Large intestine (tissue), 12 donors: ENCODE measurements at places on chromosomes 7 and 10. TPM values are rescaled to one million over a fixed set of nuclear protein-coding genes. Genes with fewer than 3 reads are reported as not detected.

DNA sequence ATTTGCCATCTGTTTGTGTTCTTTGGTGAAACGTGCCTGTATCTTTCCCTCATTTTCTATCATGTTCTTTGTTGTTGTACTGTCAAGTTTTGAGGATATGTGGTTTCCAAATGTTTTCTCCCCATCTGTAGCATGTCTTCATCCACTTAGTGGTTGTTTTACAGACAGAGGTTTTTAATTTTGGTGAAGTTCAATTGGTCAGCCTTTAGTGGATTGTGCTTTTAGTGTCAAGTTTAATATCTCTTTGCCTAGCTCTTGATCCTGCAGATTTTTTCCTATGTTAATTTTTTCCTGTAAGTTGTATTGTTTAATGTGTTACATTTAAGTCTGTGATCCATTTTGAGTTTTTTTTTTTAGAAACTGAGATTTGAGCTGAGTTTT lies 95.9 kb downstream of the ANKRD61 start:
- no peak for DNase-seq

DNA sequence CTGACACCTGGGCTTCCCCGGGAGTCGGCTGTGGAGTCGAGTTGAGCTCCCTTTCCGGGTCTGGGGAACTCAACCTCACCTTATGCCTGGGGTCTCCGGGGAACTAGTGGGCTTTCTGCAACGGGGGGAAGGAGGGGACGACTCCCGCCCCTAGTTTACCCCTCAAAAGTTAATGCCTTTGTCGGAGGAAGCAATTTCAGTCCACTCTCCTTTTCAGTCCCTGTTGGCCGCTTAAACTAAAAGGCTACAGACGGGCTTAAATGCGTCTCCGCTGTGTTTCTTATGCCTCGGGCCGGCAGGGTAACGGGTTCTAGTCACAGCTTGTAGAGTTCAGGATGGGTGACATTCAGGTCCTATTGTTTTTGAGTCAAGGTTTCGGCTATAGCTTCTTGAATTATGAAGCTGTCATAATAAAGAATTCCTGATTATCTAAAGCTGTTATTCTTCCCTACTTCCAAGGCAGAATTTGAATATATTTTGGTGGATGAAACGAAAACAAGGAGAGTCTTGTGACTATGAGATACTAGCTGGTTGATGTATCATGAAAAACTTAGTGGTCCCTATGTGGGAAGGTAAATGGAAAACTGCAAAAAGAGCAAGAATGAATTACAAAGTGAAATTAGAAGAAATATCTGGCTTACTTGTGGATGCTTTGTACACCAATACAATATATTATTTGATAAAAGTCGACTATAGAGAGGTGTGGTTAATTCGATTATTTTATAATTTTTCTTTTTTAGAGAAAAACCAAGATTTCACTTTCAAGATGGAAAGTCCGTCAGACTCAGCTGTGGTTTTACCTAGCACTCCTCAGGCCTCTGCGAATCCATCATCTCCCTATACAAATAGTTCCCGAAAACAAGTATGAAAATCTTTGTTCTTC lies 495 bp downstream of the SFR1 start:
- DNase-seq: no peak

DNA sequence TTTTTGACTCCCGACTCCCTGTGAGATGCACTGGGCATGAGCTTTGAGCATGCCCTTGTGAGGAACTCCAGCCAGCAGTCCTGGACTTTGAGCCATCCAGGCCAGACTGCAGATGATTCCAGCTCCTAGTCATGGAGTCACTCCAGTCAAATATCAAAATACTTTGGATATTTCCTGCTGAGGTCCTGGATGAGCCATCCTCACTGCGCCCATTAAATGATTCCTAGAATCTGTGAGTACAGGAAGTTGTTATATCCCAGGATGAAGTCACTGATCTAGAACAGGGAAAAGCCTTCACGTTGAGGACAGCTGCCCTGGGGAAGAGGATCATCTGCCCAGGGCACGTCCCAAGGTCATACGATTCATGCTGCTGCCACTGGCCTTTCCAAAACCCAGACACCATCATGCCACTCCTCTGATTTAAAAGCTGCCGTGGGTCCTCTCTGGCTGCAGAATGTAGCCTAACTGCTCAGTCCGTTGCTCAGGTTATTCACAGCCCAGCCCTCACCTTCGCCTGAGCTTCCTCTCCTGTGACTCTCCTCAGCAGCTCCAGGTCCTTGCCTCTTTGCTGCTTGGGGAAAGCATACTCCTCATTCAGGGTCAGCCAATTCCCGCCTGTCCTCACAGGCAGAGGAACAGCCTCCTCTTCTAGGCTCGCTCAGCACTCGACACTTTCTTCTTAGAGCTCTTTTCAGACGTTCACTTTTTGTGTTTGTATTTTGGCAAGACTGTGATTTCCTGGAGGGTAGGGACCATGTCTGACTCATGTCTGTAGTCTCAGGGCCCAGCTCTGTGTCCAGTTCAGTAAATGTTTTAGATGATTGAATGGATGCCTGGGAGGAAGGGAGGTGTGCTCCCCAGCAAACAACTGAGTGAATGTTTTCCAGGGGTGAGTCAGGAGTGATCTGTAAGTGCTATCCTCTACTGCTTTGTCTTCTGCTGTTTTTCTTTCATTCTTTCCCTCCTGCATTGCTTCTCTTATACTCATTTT lies 157.8 kb downstream of the SNX10 start:
- DNase-seq: no peak

AGAP4 gene
- 38.1 TPM for polyA plus RNA-seq

- DNase-seq: no peak
These were observed 962 bp upstream of the SLC26A4 start for GRCh38 chr7:107659666-107660065.

RP9 gene
- polyA plus RNA-seq: 19.3 TPM

DNA sequence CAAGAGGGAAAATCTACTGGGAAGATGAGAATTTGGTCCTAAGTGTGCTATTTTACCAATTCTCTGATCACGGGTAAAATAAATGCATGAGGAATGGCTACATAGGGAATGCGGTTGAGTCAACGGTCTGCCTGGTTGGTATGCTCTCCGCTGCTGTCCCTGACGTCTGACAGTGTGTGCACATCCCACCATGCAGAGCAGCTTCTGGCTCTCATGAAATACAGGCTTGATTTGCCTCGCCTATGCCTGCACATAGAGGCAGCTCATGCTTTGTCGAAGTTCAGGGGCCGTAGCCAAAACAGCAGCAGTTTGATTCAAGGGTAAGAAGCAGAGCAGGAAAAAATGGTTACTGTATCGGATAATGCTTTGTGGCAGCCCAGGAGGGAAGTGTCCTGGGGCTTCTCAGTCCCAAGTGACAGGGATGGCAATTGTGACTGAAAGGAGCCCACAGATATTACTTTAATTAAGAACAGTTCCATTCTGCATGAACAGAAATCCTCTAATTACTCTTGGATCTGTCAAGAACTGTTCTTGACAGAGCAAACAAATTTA lies 268.4 kb upstream of the SLC26A5 start:
- DNase-seq: no peak

NPC1L1 gene
- 63.9 TPM for polyA plus RNA-seq

DNA sequence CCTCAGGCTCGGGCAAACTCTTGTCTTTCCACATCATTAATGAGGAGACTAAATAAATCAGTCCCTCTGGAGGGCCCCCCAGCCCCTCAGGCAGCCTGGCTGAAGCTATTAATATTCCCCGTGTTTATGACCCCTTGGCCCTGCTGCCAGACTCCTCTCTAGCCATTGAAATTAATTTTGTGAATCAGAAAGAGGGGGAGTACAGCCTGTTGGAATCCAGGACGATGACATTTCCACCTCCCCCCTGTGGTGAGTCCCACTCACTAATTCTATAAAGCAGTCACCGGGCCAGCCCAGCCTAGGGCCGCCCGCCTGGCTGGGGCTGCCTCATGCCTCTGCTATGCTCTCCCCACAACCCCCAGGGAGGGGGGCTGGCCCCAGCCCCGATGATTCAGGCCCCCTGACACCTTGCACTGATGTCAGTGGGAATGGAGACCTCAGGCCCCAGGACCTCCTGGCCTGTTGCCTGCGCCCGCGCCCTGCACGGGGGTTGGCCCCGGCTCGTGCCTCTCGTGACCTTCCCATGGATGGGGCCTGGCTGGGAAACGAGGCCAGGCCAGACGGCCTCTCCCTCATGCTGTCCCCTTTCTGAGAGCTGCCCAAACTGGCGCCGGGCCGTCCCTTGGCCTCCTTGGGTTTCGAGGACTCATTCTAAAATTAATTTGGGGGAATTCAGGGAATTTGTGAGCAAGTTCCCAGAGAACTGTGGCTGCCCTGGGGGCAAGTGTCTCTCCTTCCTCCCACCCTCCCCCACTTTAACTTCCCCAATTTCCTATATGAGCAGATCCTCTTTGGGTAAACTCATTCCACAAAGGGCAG lies 34.0 kb downstream of the TMEM270 start:
- DNase-seq: no peak

- DNase-seq: no peak
These were observed 171.6 kb downstream of the WDR37 start for GRCh38 chr10:1227510-1228402.

PILRA gene
- polyA plus RNA-seq: 5.8 TPM

CUZD1 gene
- polyA plus RNA-seq: 0.90 TPM

- peak; percentile 59 for DNase-seq
These were observed 63.0 kb downstream of the FAS start for GRCh38 chr10:89053555-89053954.

DNA sequence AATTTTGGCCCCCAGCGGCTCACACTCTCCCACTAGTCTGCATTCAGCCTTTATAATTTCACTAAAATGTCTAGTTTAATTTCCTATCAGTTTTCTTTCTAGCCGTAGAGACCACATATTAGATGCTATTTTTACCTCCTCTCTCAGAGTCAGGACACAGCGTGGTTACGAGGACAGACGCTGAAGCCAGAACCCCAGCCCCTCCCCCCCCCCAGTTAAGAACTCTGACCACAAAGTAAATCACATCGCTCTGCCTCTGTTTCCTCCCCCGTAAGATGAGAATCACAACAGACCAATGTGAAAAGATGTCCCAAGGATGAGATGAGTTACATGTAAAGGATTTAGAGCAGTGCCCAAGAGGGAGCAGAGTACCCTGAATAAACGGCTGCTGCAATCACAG lies 11.1 kb upstream of the TARP start:
- DNase-seq: no peak

GNGT1 gene
- not detected for polyA plus RNA-seq

PKD2L1 gene
- 0.48 TPM for polyA plus RNA-seq

GOT1 gene
- 31.3 TPM for polyA plus RNA-seq

- no peak for DNase-seq
These were observed 486.0 kb upstream of the LRRN3 start for GRCh38 chr7:110604885-110605284.

GRCh38 chr7:156279635-156280034 lies 360.9 kb upstream of the RNF32 start:
- no peak for DNase-seq

DNA sequence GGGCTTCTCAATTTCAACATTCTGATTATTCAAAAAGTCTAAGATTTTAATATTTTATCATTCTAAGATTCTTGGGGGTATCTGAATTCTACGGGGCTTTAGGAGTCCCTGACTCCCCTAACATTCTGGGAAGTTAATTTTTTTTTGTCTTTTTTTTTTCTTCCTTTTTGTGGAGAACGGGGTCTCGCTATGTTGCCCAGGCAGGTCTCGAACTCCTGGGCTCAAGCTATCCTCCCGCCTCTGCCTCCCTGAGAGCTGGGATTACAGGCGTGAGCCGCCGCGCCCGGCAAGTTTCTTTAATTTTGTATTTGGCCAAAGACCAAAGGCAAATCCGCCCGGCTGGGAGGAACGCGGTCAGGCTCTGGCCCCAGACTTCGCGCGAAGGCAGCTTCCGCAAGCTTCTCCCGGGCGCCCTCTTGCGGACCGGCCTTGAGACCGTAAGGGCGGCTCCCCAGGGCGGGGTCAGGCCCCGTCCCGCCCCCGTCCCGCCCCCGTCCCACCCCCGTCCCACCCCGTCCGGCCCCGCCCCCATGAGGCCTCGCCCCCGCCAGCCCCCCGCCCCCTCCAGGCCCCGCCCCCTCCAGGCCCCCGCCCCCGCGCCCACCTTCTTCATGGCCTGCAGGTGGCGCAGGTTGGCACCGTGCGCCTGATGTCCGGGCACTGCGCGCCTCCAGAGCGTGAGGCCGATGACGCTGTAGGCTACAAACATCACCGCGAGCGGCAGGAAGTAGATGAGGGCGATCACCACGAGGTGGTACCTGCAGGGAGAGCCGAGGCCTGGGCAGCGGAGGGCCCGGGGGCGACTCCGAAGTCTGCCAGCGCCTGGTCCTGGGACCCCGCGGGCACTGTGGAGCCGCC lies 8.2 kb downstream of the TACR2 start:
- peak; percentile 89 for DNase-seq
